ENCODE measurements at places on chromosomes 2 and 18.

GRCh38 chr2:222353993-222354392, 55.2 kb upstream of the PAX3 start:
- no peak for DNase-seq

DNA sequence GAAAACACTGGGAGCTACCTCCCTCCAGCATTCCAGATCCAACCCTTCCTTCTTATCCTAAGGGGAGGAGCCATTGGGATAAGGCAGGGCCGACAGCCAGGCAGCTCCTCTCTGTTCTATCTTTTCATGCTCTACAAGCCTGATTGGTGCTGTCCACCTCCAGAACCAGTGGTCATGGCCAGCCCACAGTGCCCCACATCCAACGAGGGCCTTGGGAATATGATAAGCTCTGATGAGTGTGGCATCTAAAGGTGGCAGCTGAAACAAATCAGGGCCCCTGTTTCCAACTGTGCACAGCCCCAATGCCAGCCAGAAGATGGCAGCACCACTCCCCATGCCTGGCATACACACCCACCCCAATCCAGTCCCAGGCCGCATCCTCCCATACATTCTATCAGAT, 329.3 kb downstream of the C1D start:
- no peak for DNase-seq

DNA sequence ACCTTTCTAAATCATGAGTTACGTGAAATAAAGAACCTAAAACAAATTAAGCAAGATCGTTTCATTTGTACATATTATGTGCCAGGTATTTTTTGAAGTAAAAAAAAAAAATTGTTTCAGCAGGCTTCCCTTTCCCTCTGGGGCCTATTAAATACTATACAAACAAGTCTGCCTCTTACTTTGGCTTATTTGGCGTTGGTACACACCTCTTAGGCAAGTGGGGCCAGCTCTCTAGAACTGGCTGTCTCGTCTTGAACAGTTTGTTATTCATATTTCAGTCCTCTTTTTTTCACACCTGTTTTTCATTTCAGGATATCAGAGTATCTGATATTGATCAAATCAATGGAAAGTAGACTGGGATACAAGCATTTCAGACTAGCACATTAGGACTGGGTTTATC, 27.4 kb upstream of the PPP3R1 start:
- DNase-seq = no peak

GRCh38 chr18:48393776-48394175, 15.4 kb downstream of the ZBTB7C start:
- no peak for DNase-seq

DNA sequence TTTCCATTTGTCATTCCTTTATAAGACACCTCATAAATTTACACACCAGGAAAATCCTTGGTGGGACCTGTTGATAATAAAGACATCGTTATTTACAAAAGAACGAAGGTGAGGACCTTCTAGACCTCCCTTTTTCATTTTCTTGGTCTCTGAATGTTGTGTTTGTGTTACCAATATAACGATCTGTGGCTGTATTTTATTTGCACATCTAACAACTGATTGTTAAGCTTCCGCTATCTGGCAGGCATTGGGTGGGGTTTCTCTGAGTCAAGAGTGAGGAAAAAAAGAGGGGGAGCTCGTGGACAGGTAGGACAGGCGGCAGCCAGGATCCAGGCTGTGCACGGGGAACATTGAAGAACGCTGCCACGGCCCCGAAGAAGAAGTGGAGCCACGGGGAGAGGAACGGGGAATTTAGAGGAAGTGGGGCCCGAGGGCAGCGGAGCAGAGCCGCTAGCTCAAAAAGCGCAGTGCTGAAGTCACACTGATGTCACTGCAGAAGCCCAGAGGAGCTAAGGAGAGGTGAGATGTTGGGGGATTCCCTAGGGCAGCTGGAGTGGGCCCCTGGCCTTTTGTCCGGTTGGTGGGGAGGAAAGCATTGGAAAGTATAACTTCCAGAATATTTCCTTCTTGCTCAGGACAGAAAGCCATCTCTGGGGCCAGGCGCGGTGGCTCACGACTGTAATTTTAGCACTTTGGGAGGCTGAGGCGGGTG, 20.9 kb upstream of the DNMT3A start:
- DNase-seq = peak; percentile 51

DNA sequence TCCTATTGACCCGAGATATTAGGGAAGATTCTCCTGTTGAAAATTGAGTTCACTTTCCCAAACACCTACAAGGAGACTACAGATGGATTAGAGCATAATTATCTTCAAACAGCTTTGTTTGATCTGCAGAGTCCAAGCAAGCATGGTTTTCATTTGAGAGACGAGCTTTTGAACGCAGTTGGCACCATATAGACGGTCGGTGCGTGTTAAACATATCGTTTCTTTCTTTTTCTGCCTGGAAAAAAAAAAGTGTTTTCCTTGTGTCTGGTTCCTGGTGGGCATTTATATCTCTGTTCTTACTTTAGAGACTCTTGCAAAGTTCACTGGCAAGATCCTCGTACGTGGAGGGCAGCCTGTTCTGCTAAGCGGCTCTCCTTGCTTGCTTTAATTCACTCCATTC, 248.9 kb downstream of the TMEM182 start:
- no peak for DNase-seq

GRCh38 chr2:64448041-64448426, 5.9 kb upstream of the LGALSL start:
- no peak for DNase-seq

- DNase-seq = no peak
Observed at GRCh38 chr18:34598120-34598635, 111.9 kb upstream of the DTNA start.

DNA sequence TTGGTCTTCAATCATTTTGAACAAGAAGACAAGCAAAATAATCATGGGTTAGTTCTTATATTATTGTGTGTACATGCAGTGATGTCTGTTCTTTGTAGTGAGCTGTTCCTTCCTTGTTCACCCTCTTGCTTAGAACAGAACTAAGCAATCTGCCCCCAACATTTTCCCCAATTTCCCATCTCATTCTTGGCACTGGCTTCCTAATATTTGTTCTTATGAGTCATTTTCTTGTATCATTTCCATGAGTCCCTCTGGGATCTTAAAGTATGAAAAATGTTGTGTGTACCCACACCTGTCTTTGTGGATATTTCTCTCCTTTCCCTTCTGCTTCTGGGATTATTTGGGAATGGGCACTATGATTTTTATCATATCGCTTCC, 3.5 kb upstream of the IL1B start:
- DNase-seq = no peak

DNA sequence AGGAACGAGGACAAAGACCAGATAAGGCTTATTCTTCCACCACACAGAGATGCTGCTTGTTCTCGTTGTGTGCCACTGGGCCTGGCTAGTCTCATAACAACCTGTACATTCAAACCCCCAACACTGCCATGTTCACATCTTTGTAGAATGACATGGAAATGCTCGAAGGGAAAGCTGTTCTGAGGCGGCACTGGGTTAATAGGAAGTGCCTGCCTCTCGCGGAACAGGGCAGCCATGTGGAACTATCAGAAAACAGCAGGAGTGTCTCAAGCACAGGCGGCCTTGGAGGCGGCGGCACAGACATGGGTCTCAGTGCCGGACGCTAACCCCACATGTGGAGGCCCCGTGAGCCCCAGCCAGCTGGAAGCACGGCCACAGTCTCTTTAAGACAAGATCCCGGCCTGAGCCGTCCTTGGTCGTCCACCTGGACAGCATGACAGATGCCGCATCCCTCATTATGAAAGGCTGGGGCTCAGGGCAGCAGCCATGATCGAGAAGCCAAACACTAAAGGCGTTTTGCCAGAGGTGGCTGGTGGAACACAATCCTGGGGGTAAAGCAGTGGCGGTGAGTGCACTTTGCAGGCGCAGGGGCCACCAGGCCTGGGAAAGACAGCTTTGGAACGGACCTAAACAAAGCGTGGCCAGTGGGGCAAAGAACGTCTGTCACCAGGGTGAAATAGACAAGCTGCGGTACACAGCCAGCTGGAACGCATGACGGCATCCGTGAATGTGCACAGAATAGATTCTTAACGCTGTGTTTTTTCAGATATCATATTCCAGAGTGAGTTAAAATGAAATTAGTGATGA, 161.0 kb downstream of the HDAC4 start:
- DNase-seq = no peak

DNA sequence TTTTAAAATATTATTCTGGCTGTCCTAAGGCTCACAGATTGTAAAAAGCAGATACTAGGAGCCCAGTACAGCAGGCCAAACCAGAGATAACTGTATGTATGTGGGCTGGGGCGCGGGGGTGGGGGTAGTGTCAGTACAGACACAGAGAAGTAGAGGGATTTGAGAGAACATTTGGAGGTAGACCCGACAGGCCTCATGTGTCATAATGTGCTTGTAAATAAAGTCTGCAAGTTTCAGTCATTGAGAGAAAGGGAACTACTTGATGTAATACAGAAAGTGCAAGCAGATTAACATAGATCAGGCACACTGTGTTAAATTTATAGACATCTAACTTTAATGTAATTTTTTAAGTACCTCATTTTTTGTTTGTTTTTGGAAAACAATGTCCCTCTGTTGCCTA, 7.4 kb upstream of the POLI start:
- DNase-seq = no peak
